ENCODE measurements at places on chromosomes 2 and 18.

- peak; percentile 3 for DNase-seq
These were observed at the start of gene FMNL2 for GRCh38 chr2:152335016-152335725. TSS of gene FMNL2 (plus strand) at chr2:152335174.

DNA sequence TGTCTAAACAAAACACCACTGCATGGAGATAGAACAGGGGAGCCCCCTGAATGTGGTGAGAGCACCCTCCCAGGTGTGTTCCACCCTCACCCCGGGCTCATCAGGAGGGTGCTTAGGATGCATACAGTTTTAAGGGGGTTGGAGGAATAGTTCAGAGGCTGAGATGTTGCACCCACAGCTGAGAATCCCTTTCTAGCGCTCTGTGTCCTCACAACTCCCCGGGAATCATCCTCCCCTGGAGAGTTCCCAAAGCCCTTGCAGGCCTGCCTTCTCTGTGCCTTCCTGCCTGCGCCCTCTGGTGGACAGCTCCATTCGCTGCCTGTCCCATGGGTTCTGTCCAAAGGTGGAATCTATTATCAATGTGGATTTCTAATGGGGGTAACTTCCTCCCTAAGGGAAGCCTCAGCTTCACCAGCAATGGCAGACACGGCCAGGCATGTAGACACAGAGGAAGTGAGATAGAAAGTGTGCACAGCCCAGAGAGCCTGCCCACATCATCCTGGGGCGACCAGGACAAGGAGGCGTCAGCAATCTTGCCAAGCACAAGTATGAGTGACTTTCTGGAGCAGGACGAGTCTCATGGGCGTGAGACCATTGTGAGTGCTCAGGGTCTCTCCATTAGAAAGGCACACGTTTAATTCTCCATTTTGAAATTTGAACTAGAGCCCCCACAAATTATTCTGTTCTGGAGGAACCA, 1.2 kb upstream of the UGT1A5 start:
- DNase-seq = peak; percentile 41

- no peak for DNase-seq
These were observed 167.6 kb downstream of the AFF3 start for GRCh38 chr2:99974682-99975375.

DNA sequence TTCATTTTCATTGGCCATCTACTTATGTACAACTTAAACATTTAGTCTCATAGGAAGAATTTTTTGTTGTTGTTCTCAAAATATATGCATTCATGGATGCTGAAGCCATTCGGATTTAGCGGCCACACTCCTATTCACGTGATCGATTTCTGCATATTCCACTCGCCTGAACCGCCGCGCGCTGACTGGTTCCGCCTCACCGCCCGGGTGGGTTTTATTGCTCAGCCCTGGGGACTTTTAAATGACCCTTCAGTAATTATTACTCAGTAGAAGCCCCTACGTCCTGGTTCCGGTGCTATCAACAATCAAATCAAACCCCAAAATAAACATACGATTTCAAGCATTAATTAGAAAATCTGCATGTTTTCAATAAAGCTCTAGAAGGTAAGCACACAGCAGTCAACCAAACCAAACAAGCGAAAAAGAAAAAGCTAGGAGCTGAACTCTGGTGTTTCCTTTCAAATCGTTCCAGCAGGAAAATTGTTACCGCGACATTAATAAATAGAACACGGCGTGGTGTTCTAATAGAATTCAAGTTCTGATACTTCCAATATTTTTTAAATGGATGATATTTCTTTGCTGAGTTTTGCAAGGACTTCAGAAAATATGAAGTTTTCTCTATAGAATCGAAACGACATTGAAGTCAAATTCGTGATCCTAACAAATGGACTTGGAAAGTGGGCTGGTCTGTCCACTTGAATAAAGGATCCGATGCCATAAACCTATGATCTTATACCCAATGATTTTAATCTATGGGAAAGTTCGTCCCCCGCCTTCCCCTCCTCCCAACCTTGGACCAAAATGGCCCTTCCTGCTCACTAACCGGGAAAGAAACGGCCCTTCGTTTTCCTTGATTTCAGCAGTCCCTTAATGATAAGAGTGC, 9.3 kb downstream of the PAX3 start:
- DNase-seq = no peak

DNA sequence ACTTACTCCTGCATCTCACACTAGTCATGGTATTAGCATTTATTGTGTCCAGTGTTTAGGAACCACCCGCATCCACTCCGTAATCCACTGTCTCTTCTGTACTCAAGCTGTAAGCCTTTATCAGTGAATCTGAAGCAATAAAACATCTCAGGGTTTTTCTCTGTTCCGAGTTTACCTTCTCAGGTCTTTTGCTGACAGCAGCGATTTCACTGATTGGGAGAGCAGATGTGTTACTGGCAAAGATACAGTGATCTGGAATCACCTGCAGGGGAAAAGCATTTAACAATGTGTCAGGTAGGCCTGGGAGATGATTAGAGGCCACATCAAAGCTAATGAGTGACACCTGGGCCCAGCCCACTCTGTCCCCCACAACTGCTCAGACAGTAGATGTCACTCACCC, 24.6 kb downstream of the GAREM2 start:
- DNase-seq = no peak

DNA sequence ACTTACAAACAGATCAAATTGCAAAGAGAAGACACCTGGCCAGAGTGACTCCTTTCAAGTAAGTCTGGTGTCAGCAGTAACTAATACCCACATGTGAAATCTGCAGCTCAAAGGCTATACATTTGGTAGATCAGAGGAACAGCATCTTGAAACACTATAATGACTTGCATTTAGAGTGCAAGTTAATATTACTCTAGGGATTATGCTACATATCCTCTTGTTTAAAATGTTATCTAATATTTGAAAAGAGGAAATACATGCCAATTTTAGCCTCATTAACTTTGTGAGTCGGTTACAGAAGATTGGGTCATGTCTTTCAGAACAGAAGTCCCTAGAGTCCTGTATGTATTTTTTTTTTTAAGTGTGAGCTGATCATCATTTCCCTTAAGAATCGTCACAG, 15.2 kb downstream of the LANCL1 start:
- no peak for DNase-seq

- no peak for DNase-seq
These were observed 8.9 kb downstream of the EPC2 start for GRCh38 chr2:148653437-148653836.

DNA sequence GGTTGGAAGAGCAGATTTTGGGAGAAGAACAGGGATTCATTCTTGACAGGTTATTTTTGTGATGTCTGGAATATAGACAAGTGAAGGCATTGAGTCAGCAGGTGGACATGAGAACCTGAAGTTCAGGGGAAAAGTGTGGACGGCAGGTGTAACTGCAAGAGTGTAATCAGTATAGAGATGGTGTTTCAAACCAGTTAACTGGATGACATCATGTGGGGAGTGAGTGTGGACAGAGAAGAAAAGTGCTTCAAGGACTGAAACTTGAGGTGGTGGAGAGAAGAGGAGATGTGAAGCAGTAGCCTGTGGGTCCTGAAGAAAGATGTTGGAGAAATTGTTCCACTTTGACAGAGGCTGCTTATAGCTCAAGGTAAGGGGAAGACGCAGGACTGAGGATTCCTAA, 7.1 kb downstream of the IL1RL1 start:
- no peak for DNase-seq

DNA sequence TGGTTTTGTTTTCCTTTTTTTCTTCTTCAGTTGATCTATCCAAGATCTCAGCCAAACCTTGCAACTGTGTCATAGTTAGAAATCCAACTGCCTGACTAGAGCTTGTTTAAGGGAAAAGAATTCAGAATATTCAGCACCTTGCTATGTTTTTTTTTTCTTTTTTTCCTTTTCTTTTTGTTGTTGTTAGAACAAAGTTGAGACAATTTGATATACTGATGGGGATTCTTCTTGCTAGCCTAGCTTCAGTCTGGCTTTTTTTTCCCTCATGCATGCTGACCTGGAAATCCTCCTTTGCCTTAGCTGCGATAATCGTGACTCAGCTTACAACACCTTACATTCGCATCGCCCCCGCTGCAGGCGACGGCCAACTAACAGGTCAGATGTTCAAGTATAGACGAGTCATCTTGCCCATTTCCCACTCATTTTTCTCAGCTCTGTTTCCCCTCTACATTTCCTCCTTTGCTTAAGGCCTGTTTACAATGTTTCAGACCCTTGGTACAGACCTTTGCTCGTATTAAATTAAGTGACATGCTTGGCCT, 487.2 kb upstream of the RAB12 start:
- DNase-seq = no peak

- no peak for DNase-seq
These were observed 16.1 kb downstream of the CCDC178 start for GRCh38 chr18:33424266-33424946.

GRCh38 chr18:11224153-11224552, 74.8 kb upstream of the PIEZO2 start:
- DNase-seq = no peak

GRCh38 chr2:112001942-112002341, 53.1 kb upstream of the TMEM87B start:
- no peak for DNase-seq

DNA sequence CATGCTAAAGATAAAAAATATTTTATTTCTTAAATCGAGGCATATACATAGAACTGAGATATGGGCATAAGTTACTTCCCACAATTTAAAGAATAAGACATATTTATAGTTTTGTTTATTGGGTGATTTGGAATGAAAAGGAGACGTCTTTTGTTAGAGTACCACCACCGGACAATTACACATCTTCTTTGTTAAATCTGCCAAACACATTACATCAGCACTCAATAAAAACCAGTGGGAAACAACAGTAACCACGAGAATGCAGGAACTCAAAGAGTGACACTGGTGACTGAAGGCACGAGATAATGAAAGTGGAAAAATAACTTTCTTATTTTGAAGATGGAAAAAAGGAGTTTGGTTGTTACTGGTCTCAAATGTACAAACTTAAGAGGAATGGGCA, 92.6 kb upstream of the TFCP2L1 start:
- no peak for DNase-seq

DNA sequence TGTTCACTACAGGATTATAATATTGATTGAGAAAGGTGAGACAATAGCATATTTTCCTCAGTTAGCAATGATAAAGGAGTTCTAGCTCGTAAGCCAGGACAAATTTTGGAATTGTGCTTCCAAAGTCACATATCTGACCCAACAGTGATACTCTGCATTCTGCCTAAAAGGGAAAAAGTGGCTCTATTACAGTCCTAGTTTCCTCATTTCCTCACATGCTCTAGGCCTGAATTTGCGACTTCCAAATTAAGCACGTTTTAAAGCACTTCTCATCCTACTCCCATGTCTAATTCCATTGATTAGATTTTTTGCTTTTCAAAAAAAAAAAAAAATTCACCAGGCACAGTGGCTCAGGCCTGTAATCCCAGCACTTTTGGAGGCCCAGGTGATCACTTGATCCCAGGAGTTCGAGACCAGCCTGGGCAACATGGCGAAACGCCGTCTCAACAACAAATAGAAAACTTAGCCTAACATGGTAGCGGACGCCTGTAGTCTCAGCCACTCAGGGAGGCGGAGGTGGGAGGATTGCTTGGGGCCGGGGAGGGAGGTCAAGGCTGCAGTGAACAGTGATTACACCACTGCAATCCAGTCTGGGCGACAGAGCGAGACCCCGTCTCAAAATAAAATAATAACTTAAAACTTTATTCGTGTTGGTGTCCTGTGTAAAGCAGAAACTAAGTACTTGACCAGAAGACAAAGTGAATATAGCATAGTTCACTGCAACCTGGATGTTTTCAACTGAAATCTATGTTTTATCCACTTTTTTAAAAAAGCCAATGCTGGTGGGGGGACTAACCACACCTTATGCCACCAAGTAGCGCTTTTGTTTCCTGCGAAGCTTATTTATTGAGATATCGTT, 1.5 kb downstream of the ESCO1 start:
- no peak for DNase-seq
